ENCODE measurements at places on chromosomes 11 and 22. TPM values are rescaled to one million over a fixed set of nuclear protein-coding genes. Genes with fewer than 3 reads are reported as not detected.

- peaks cover 14% of the 10 kb centered on the region for H3K4me1 ChIP-seq
- H3K36me3 ChIP-seq, result no peaks in the 10 kb centered on the region
- H3K4me3 ChIP-seq, result no peak overlapping the region
- no peak overlapping the region for H3K27ac ChIP-seq
- DNase-seq, result no peak
Observed at GRCh38 chr11:128201009-128201408, 386.3 kb downstream of the ETS1 start.

DNA sequence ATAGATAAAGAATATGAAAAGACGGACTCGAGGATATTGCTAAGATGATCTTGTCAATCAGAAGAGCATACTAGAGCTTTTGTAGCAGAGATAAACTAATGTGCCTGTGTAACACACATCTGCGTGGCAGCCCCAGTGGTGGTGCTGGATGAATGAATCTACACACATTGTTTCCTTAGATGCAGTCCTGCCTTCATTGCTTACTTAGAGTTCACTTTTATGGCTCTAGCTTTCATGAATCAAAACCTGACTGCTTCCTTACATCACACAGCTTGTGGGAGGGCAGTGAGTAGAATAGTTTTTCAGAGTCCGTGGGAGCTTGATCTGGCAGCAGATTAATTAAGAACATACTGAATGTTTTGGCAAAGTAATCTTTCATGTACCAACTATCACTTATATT, 83.7 kb downstream of the EXT2 start:
- peaks cover 22% of the 10 kb centered on the region for H3K4me1 ChIP-seq
- peak; percentile 48 for DNase-seq
- no peaks in the 10 kb centered on the region for H3K27me3 ChIP-seq
- H3K4me3 ChIP-seq, result no peak overlapping the region
- H3K36me3 ChIP-seq, result no peaks in the 10 kb centered on the region
- H3K27ac ChIP-seq, result no peak overlapping the region

DNA sequence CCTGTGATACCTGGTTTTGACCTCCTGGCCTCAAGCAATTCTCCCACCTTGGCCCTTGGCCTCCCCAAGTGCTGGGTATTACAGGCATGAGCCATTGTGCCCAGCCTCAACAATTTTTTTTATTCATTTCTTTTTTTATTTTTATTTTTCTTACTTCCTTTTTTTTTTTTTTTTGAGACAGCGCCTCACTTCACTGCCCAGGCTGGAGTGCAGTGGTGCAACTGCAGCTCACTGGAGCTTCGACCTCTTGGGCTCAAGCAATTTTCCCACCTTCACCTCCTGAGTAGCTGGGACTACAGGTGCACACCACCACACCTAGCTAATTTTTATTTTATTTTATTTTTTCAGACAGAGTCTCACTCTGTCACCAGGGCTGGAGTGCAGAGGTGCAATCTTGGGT, 25.5 kb upstream of the CECR2 start:
- no peak overlapping the region for H3K4me3 ChIP-seq
- H3K27ac ChIP-seq, result no peak overlapping the region
- H3K4me1 ChIP-seq, result no peaks in the 10 kb centered on the region
- H3K27me3 ChIP-seq, result 0 out of 2 replicates have a peak, but pooled peaks cover under 1% of the 10 kb centered on the region
- H3K36me3 ChIP-seq, result no peaks in the 10 kb centered on the region

DNA sequence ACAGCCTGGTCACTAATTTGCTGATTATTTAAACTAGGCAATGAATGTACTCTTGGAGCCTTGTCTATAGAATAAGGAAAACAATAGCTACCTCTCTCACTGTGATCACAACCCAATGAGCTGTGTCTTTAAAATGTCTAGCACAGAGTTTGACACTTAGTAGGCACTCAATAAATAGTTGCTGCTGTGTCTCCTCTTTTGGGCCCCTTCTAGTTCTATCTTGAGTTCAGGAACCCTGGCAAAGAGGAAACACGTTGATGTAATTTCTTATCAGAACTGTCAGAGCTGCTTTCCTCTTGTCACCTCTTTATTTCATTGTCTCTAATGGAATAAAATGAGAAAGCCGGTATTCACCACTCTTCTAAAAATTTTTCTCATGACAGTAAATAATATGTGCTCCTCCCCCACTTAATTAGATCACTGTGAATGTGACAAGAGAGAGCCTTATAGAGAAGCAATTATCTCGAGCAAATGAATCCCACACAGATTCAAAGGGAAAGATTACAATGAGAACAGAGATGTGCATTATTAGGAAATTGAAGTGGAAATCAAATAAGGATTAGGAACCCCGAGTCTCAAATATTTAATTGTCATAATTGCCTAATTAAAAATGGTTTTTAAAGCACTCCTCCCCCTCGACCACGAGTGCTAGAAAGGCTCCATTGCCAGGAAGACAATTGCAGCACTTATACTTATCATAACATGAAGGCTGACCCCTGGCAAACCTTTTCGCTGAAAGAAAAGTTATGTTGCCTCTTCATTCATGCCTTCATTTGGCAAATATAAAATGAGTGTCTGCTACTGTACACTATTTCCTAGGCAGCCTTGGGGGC, 175.0 kb upstream of the BDNF start:
- H3K4me1 ChIP-seq, result no peaks in the 10 kb centered on the region
- H3K27ac ChIP-seq, result no peak overlapping the region
- DNase-seq, result no peak
- H3K36me3 ChIP-seq, result no peaks in the 10 kb centered on the region
- no peak overlapping the region for H3K4me3 ChIP-seq

DNA sequence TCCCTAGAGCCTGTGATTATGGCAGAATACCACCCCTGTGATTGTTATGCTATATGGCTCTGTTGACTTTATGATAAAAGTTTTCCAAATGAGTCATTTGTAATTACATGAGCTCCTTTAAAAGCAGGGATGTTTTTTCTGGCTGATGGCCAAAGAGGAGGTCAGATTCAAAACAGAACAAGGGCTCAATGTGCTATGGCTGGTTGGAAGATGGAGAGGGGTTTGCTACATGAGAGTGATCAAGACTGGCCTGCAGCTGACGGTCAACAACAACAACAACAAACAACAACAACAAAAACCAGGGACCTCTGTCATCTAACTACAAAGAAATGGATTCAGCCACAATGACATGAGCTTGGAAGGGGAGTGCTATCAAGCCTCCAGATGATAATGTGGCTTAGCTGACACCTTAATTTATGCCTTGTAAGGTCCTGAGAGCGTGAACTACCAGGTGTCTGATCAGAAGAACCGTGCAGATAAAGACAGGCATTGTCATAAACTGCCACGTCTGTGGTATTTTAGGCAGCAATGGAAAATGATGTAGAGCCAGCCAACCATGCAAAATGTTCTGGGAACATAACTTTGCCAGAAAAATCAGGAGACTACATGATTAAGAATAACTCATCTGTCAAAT, 47.2 kb downstream of the PIWIL3 start:
- H3K27ac ChIP-seq, result no peak overlapping the region
- peaks cover 48% of the 10 kb centered on the region for H3K27me3 ChIP-seq

Gene USH1C
- not detected for total RNA-seq

DNA sequence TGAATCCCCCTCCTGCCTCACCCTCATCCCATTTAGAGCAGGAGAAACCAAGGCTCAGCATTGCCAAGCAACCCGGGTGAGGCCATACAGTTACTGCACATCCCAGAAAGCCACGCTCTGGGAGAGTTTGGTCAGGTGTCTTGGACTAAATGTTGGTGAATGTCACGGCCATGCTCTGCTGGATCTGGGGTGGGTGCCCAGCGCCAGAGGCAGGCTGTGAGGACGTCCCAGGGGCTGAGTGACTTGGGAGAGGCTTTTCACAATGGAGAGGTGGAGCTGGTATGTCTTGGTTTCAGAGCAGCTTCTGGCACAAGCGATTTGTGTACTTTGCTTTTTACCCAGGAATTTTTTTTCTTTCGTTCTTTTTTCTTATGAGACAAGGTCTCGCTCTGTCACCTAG, 6.6 kb downstream of the SERHL2 start:
- DNase-seq, result no peak
- H3K27me3 ChIP-seq, result no peaks in the 10 kb centered on the region
- no peaks in the 10 kb centered on the region for H3K36me3 ChIP-seq
- H3K4me1 ChIP-seq, result no peaks in the 10 kb centered on the region

Gene MMP13
- not detected for total RNA-seq

Data from GM23248 (cell line).